ENCODE measurements at places on chromosomes 1 and 21. TPM values are rescaled to one million over a fixed set of nuclear protein-coding genes. Genes with fewer than 3 reads are reported as not detected.

LCE1B gene
- not detected for polyA plus RNA-seq

GRCh38 chr1:182292193-182292741 is 99.3 kb downstream of the GLUL start:
- no peak for DNase-seq

GRCh38 chr1:3599286-3599811 is 12.0 kb downstream of the MEGF6 start:
- DNase-seq = no peak

- no peak for DNase-seq
Measured at GRCh38 chr1:53196017-53196484, 573 bp upstream of the CPT2 start.

GRCh38 chr1:177690996-177691395 is 278.9 kb downstream of the SEC16B start:
- DNase-seq = no peak

- no peak for DNase-seq
Measured at GRCh38 chr1:191993549-191993948, 164.7 kb upstream of the RGS18 start.

NOS1AP gene
- 3.0 TPM for polyA plus RNA-seq

- DNase-seq = no peak
Measured at GRCh38 chr1:13809461-13810159, 109.6 kb downstream of the PRDM2 start.

GRCh38 chr1:205676002-205676401 is 4.3 kb downstream of the SLC45A3 start:
- DNase-seq = no peak

CFHR1 gene
- 4.2 TPM for polyA plus RNA-seq

DNA sequence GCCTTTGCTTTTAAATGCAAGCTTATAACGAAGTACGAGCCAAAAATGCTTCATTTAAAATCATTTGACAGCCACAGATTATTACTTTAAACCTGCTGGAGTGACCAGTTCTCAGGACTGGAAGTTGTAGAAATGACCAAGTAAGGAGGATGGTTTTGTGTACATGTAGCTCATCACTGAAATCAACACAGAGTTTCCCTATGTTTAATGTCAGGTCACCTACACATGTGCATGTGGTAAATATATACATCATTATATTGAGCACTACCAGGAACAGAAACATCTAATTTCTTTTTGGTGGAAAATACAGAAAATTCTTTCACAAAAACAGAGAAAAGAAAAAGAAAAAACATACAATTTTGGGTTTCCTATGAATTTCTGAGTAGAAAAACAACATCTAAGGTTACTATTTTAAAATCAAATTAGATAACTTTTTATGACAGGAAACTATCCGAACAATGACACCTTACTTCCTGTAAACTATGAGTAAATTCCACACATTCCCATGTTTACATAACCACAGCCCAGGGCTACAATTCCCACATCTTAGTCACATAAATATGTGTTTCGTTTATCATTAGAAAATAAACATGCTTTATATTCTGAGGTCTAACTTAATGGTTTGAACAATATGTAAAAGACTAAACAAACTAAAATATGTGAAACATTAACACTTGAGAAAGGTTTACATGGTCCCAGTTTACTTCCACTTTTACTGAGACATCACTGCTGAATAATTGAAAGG is 73.6 kb downstream of the ZNF281 start:
- DNase-seq = no peak

DNA sequence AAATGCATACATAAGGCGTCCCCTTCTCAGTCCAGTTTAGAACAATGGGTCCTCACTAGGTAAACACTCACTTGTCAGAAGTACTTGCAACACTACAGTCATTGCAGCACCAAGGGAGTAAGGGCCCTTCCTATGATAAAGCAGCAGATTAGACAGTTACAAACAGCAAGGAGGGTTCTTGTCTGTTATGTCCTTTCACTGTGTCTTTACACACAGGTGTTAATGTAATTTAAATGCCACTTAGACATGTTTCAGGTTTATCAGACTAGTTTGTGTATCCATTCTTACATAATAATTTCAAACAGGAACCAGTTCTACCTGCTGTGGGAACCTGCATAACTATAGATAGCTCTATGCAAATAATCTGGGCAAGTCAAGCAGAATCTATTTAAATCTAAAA is 105.6 kb upstream of the USH2A start:
- DNase-seq = no peak

DNA sequence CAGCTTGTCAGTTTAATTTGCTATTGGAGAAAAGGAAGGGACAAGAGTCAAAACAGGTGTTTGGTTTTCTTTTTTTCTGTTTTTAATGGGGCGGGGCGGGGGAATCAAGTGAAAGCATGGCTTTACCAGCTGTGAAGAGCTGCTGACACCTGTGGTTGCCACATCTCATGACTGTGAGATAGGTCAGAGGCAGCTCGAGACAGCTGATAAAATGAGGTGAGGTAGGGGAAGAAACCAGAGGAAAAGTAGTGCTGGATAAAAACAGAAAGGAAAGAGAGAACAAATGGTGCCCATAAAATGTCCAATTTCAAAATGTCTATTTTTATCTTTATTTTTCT is 272.3 kb downstream of the NEGR1 start:
- DNase-seq = no peak

DNA sequence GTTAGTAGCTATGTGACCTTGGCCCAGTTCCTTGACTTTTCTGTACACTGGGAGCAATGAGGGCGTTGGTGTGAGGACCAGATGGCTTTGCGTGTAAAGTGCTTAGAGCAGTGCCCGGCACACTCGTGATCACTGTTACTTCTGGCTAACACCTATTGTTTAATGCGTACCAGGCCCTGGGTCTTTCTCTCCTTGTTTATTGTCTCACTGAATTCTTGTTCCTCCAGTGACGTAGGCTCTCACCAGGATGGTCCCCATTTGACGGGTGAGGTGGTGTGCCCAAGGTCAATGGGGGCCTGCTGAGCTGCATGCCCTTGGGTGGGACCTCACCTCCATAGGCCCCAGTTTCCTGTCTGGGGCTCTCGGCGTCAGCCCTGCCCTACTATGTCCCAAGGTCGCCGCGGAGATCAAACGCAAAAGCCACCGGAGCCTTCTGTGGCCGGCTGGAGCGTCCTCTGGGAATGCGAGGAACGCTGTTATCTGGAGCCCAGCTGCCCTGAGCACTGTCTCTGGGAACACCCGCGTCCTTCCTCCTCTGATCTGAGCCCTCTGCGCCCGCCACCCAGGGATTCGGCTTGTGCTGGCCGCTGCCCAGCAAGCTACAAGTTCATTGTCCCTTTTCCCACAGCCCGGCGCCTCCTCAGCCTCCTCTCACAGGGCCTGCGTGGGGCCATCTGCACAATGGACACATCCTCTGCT is 28.9 kb downstream of the ALPL start:
- DNase-seq = peak; percentile 76

DNA sequence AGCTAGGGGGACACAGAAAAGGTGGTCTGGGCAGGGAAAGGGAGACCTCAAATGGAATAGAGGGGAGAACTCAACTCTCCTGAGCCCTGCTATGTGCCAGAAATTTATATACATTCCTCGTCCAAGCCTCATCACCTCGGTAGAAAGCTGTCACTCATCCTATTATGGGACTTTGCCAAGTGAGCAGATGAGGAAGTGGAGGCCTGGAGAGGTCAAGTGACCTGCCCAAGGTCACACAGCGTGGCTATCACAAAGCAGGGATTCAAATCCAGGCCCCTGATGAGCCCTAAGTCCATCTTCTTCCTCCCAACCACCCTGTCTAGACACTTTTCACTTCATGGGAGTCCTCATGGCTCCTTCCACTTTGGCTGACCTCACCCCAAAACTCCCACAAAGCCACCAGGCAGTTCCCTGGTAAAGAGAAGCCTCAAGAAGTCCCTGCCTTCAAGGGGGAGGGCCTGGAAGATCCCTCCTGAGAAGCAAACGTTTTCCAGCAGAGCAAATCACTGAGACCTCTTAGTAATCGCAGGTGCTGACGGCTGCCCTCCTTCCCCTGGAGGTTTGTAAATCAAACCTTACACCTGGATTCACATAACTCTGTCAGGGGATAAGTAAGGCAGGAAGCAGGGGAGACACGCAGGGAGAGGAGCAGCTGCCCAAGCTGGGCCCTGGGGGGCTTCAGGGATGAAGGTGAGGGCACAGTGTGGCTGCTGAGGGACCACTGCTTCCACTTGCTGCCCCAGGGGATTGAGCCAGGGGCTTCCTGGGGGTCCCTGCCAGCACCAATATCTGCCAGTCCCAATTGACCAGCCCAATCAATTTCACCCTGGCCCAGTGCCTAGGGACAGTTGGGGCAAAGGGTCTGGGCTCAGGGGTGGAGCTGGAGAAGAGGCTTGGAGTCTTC is 351.2 kb downstream of the MATN1 start:
- DNase-seq = peak; percentile 44

HNRNPCL2 gene
- 0.35 TPM for polyA plus RNA-seq

APOBEC4 gene
- polyA plus RNA-seq = 0.87 TPM

- DNase-seq = no peak
Measured at GRCh38 chr1:182235604-182235951, 156.0 kb downstream of the GLUL start.

DNA sequence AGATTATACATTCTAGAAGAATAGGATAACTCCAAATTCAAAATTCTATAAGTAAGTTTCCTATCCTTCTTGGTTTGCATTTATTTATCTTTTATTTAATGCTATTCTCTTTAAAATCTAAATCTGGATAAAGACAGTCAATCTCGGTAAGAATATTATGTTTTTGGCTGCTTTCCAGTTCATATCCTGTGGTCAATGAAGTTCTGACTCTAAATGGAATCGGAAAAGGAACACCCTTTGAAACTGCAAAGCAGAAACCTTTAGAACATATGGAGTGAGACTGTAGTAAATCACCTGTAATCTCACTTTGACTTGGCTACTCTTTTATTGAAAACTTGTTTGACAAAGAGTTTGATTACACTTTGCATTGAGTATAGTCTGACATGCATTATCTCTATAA is 85.2 kb downstream of the KIFAP3 start:
- no peak for DNase-seq

DNA sequence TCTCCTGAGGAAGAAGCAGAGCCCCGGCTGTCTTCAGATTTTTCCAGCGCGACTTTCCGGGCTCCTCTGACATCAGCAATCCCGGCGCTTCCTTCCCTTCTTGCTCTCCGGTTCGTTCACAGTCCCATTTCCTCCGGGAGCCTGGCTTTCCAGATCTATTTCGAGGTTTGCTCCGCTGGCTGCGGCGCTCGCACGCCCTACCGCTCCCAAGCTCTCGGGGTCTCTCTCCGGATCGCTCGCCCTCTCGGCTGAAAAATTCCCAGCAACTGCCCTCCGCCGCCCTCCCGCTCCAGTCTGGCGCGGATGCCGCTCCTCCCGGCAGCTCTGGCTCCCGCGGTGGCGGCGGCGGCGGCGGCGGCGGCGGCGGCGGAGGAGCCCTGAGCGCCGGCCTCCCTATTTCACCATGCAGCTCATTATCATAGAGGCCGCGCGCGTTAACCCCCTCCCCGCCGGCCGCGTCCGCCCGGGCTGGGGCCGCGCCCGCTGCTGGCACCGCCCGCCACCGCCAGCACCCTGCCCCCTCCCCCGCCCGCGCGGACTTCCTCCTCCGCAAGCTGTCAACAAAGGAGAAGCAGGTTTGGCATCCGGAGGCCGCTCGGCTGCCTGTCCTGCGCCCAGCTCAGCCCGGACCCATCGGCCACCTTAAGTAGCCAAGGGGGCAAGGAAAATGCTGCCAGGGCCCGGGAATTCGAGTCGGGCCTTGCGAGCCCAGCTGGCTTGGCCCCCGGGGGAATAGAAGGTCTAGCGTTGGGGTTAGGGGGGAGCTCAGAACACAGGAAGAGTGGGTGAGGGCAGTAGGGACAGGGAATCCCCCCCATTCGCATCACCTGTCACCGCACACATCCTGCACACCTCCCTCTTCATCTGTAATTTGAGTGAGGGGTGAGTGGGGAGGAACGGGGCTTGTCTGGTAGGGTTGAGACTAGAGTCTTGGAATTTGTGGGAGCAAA is at the start of gene PLXNA2:
Gene PLXNA2 (minus strand): TSS at position 418 of the 950 bp plus-strand sequence. CDS start 26,462 bp downstream, outside the sequence.
- peak; percentile 90 for DNase-seq

DNA sequence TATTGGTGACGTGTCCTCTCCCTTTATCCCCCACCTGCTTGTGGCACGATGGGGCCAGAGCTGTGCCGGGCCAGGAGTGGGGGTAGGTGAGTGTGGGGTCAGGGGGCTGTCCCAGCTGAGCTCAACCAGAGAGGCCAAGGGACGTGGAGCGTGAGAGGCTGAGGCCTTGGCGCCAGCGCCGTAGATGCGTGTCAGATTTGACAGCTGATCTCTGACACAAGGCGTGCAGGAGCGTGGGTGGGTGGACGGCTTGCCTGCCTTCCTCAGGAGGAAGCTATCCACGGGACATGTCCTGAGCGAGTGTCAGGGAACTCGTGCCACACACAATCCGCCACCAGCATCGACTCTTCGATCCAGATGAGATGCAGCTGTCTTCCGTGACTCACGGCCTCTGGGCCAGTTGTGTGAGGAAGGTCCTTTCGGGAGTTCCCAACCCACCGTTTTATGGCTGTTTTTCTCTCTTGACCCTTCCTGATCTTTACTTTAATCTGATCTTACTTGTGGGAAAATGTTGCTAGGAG is 56.7 kb downstream of the SPSB1 start:
- no peak for DNase-seq

DNA sequence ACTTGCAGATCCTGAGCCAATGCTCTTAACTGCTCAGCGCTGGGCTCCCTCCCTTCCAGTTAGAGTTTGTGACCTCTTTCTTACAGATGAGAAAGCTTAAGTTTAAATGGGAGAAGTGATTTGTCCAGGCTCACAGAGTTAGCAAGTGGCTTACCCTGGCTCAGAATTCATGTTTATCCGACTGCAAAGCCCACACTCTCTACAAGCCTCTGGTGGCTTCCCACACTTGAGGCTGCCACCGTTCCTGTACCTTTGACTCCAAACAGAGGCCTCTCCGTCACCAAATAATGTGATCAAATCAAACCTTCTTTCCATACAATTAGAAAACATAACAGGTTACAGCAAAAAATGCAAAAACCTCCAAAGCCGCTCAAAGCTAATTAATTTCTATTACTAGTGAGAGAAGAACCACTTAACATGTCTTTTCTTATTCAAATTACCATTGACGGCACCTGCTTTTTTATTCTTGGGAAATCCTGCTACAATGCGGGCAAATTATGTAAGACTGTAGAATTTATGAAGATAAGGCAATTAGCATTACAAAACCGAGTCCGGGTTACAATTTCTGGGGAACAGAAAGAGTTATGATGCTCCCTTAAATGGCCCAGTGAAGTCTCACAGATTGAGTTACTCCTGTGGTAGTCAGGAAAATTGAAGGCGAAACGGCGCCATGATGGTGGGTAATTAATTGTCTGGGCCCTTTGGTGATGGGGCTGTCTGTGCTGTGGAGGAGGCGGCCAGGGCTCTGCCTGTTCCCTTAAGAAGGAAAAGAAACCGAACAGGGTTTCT is 324.3 kb upstream of the POU3F1 start:
- no peak for DNase-seq

GRCh38 chr1:173853074-173853473 is 14.7 kb downstream of the GAS5 start:
- DNase-seq = no peak

- peak; percentile 54 for DNase-seq
Measured at GRCh38 chr1:21175670-21176581, 771 bp downstream of the EIF4G3 start.

GRCh38 chr1:54268762-54269297 is 68.9 kb downstream of the MRPL37 start:
- no peak for DNase-seq

KCND3 gene
- 0.32 TPM for polyA plus RNA-seq
